ENCODE measurements at places on chromosomes 1 and 21. TPM values are rescaled to one million over a fixed set of nuclear protein-coding genes. Genes with fewer than 3 reads are reported as not detected.

SERTAD4 gene
- 0.33 TPM for total RNA-seq

SLAMF1 gene
- total RNA-seq = not detected

NTRK1 gene
- total RNA-seq = not detected

GRHL3 gene
- total RNA-seq = not detected

OLIG1 gene
- total RNA-seq = not detected

CLCA4 gene
- total RNA-seq = not detected

PLA2G2D gene
- total RNA-seq = not detected

MAEL gene
- total RNA-seq = not detected

PTPN22 gene
- total RNA-seq = 0.75 TPM

COL24A1 gene
- 1.3 TPM for total RNA-seq

PAQR6 gene
- total RNA-seq = 0.22 TPM
